ENCODE measurements at places on chromosomes 5 and 9.

DNA sequence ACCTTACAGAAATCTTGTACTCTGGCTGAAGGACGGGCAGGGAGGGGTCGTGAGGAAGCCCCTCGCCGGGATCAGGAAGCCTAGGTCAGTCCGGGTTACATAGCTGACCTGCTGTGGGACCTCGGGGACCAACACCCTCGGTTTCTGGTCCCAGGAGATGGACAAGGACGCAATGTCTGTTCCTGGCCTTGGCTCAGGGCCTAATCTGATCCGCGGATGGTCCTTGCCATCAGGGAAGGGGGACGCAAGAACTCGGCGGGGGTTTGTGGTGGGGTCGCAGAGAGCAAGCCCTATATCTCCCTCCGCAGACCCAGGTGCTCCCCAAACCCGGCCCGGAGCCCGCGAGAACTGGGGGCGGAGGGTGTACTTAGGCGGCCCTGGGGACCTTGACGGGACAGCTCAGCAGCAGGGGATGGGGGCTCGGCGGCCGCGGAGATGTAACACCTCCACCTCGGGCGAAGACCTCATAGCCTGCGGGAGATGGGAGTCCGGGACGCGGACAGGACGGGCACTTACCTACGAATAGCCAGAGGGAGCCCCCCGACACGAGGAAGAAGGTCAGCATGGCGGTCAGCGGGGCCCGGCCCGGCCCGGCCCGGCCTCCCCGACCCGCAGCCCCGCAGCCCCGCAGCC is 353 bp downstream of the ACSL6 start:
- DNase-seq: no peak

DNA sequence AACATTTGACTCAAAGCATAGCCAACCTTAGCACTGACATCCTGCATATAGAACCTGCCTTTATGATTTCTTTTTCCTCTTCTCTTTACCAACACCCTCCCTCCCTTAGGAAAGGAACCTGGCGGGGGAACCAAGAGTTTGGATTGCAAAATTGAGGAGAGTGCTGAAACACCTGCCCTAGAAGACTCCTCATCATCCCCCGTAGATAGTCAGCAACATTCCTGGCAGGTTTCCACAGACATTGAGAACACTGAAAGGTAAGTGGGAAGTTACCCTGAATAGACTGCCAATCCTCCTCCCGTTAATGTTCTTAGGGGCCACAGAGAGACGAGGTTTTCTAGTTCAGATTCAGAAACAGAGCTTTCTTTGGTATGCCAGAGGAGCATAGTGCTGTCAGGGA is 88.8 kb downstream of the RGS7BP start:
- no peak for DNase-seq

DNA sequence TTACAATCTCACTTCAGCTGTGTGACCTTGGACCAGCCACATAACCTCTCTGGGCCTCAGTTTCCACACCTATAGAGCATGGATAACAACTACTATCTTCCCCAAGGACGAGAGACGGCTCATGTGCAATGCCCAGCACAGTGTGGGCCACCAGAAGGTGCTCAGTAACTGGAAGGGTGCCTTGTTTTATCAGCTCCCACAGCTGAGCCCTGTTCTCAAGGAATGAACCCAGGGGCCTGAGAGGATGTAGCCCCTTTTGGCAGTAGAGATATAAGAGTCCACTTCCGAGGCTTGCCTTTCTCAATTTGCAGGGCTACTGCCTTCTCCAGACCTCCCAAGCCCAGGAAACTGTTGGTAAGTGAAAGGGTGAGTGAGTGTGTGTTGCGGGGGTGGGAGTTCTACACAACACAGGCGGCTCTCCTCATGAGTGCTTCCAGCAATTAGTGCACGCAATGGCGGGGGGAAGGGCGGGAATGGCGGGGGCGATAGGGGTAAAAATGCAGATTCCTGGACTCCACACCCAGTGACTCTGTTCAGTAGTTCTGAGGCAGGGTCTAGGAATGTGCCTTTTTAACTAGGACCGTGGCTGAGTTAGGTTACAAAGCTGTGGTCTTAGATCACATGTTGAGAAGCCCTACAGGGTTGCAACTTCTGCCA is 185.1 kb downstream of the FSTL4 start:
- DNase-seq: no peak

GRCh38 chr9:101397746-101398067 is 711 bp downstream of the MRPL50 start:
- DNase-seq: no peak

DNA sequence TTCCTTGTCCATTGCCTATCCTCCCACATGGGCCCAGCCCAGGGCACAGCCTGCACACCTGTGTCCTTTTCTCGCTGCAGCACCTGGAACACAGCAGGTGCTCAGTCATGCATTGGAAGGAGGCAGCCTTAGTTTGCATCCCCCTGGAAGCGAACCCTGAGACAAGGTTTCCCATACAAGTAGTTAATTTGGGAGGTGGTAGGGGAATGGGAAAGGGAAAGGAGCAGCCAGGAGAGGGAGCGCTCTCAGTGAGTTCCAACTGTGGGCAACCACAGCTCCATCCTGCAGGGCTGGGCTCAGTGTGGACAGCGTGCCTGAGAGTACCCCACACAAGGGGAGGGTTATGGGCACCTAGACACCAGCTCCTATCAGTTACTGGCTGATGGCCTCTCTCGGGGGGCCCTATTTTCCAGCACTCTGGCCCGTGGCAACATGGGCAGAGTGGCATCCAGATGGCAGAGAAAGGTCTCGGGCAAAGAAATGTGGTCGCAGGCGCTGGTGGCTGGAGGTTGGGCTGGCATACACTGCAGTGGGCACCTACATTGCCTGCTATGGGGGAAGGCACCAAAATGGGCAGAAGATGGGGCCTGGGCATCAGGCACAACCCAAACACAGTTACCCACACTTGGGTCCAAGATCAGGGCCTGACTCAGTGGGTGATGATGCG is 50.1 kb downstream of the TSPAN17 start:
- DNase-seq: no peak

- DNase-seq: no peak
Measured at GRCh38 chr5:68297656-68298055, 82.1 kb downstream of the PIK3R1 start.

DNA sequence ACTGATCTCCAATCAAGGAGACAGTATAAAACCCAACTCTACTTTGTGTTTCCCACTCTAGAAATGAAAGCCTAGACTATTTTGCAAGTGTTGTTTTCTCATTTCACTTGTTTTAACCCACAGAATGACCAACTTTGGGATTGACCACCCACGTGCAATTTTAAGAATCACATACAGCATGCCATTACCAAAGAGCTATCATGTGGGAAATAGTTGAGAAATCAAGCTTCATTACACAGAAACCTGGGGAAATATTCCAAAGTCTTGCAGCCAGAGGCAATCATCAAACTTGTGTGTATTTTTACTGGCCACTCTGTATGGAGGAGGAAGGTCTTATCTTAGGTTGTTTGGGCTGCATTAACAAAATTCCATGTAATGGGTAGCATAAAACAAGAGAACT is 451.4 kb upstream of the DAB2 start:
- no peak for DNase-seq

DNA sequence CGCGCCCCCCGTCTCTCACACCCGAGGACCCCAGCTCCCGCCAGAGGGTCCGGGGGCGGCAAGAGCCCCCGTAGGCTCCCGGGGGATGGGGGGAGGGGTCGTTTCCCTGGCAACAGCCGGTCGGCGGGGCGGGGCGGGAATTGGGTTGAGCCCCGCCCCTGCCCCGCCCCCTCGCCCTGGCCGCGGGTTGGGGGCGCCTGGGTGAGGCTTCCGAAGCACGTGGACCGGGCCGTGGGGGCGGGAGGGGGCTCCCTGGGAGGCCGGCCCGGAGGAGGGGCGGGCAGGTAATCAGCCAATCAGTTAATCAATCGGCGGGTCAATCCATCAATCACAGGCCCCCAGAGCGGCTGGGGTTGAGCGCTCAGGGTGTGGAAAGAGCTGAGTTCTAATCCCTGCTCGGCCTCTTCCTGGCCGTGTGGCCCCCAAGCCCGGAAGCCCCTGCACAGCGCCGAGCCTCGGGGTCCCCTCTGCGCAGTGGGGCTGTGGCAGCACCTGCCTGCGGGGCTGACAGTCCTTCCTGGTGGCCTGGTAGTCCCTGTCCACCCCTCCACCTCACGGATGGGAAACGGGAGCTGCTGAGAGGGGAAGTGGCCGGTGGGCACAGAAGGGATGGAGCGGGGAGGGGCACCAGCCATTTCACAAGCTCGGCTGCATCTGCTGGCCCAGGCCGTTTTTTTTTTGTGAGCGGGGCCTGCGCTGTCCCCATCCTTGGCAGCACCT is 174.2 kb upstream of the IER5L start:
- no peak for DNase-seq

DNA sequence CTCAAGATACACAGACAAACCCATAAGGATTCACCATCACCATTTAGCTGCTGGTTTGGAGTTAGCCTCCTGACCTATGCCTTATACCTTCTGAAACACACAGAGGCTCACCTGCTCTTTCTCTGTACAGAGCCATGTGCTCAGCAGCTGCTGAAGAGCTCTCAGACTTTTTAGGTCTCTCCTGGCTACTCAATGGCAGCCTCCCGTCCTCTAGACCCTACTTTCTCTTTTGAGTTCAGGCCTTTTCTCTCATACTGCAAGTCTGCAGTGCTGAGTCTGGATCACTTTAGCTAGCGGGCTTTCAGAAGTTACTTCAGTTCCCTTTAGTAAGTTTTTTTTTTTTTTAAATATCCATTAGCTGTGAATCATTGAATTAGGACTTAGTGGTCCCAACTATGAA is 25.7 kb downstream of the LVRN start:
- no peak for DNase-seq

- DNase-seq: no peak
Measured at GRCh38 chr5:100595152-100595811, 60.1 kb downstream of the FAM174A start.

GRCh38 chr5:151154931-151155774 is 2.4 kb downstream of the ANXA6 start:
- DNase-seq: peak; percentile 34

DNA sequence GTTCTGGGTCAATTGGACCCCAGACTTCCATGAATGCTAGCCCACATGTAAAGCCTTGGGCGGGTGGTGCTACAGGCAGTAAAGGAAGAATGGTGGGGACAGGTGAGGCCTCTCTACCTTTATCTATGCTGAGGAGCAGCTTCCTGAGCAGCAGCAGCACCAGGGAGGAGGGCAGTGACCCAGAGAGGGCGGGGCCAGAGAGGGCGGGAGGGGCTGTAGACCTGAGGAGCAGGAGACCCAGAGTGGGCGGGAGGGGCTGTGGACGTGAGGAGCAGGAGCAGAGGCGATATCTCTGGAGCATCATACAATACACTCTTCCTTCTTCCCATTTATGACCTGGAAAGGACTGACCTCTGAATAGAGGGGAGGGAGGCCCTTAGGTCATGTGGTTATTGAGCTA is 165.9 kb downstream of the MTRR start:
- no peak for DNase-seq

DNA sequence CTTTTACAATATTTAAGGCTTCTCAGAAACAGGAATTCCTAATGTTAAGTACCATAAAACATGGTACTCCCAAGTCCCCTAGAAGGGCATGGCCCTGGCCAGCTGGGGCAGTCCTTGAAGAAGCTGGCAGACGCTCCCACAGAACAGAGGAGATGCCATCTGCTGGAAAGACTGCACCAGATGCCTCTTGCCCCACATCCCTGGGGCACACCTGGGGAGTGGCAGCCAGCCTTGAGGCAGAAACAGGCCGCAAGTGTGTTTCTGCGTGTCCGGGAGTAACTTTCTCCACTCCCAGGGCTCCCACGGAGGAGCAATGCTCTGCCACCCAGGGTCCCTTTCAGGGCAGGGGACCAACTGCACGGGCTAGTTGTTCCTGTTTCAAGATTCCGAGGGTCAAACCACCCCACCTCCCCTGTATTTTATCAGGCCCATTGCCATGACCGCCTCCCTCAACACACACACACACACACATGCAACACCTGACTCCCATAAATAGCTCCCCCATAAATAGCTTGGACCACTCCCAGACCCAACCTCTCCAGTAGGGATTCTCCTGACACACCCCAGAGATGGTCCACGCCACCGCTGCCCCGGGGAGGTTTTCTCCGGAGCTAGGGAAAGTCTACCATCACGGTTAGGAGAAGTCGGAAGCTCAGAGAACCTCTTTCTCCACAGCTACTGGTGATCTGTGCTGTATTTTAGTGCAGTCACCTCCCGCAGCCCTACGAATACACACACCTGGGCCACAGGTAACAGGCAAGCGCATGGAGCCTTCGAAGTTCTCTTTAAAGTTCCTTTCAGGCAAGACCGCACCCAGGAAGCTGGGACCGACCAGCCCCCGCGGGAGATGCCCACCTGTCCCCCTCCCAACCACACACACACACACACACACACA is 1.5 kb downstream of the SPOCK1 start:
- DNase-seq: no peak

- no peak for DNase-seq
Measured at GRCh38 chr5:110251366-110251765, 475.1 kb downstream of the TMEM232 start.

DNA sequence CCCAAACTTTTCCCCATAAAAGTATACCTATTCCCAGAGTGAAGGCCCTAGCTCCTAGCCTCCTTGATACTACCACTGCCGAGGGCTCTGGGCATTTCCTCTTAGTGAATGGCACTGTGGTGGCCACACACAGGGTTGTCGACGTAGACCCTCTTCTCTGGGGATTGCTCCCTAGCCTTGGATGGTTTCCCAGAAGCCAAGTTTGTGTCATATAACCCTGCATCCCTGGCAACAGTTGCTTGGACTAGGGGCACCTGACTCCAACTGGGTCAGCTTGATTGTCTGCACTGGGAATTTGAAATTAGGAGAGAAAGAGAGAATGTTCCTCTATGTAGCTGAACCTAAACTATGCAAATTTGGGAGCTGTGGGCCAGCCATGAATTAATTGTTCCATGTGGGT is 32.3 kb upstream of the KIF2A start:
- no peak for DNase-seq

DNA sequence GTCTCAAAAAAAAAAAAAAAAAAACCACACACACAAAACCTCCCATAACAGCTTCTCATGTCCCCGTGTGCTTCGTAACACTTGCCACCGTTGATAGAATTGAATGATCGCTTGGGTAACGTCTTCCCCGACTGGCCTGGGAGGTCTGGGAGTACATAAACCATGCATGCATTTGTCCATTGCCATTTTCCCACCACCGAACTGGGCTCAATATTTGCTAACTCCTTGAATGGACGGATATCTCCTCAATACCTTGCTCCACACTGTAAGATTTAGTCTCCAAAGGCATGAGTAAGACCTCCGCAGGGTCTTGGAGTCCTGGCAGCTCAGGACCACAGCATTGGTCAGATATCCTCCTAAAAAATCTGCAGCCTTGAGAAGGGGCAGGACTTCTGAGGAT is 3.2 kb upstream of the P4HA2 start:
- DNase-seq: no peak

GRCh38 chr5:67478337-67478736 is 281.7 kb upstream of the CD180 start:
- DNase-seq: no peak

Data from stimulated activated naive CD4-positive, alpha-beta T cell treated with Interleukin-2 at 50 U/mL for 16 hours (primary cell).